ENCODE measurements at places on chromosomes 16 and 17. TPM values are rescaled to one million over a fixed set of nuclear protein-coding genes. Genes with fewer than 3 reads are reported as not detected.

- no peak for DNase-seq
These were observed 7.9 kb downstream of the TAF15 start for GRCh38 chr17:35817196-35817595.

DNA sequence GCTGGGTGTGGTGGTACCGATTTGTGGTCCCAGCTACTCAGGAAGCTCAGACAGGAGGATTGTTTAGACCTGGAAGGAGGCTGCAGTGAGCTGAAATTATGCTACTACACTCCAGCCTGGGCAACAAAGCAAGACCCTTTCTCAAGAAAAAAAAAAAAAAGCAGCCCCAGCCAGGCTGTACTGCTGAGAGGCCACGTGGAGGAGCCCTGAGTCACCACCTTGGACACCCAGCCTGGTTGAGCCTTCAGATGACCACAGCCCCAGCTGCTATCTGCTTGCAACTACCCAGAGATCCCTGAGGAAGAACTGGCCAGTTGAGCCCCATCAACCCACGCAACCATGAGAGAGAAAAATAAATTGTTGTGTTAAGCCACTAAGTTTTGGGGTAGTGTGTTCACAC is 23.6 kb upstream of the GPRC5C start:
- DNase-seq: peak; percentile 74

GRCh38 chr16:17518441-17518840 is 47.7 kb upstream of the XYLT1 start:
- no peak for DNase-seq

- DNase-seq: no peak
These were observed 223.3 kb upstream of the SALL1 start for GRCh38 chr16:51374346-51374745.

DNA sequence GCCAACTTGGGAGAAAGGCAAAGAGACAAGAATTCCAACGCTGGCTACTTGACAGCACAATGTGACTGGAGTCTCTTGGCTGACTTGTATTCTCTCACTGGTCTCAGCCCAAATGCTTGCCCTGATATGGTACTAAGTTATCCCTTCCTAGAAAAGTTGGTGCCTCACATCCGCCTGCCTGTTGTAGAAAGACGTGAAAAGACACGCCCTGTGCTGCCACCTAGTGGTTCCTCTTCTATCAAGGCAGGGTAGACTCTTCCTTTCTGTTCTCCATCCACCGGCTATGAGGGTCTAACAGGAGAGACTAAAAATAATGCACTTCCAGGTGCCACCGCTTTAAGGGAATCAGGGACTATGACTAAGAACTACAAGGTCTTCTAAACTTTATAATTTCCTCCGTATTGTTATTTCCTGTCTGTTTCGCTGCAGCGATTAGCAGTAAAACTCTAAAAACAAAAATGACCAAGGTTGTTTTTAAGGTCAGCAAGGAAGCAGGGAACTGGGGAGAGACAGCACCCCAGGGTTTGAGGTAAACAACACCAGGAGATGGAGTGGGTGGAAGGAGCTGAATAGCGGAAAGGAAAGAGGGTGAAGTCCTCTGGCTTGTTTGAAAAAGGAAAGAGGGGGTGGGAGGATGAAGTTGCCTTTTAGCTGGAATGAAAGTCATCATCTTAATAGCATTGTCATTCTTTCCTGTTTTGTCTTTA is 109.5 kb downstream of the YPEL2 start:
- DNase-seq: peak; percentile 95

- no peak for DNase-seq
These were observed 6.1 kb downstream of the PYCARD start for GRCh38 chr16:31196324-31197088.

DNA sequence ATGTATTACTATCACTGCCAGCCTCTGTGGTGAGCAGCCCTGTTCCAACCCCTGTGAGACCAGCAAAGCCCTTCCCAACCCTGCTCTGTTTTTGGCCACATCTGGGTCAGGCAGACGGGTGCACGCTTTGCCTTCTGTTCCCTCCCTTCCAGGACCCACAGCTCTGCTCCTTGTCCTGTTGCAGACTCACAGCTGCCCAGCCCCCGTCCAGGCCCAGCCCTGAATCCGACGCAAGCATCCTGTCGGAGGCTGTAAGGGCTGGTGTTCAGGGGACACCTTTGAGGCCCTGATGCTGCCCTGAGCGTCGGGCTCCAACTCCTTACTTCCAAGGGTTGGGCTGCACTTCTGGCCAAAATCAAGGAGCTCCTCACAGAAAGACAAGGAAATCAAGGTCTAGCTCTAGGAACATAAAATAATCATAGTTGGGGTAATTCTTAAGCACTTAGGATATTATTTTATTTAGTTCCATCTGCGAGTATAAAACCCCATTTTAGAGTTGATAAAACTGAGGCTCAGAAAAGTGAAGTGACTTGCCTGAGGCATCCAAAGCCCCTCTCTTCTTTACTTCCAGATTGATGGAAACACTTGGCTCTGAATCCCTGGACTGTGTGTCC is 14.3 kb upstream of the SRCIN1 start:
- no peak for DNase-seq

DNA sequence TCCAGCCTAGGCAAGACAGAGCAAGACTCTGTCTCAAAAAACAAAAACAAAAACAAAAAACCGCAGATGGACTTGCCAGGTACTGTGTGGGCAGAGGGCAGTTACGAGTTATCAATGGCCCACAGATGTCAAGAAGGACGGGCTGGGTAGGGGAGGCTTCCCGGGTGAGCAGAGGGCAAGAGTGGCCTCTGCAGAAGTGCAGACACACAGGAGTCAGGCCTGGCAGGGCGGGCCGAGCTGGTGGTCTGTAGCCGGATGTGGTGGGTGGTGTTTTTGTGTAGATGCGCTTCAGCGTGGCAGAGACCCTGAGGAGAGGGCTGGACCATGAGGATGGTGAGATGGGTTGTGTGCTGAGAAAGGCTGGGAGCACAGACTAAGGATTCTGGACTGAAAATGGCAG is 44.9 kb upstream of the KDM6B start:
- no peak for DNase-seq

DNA sequence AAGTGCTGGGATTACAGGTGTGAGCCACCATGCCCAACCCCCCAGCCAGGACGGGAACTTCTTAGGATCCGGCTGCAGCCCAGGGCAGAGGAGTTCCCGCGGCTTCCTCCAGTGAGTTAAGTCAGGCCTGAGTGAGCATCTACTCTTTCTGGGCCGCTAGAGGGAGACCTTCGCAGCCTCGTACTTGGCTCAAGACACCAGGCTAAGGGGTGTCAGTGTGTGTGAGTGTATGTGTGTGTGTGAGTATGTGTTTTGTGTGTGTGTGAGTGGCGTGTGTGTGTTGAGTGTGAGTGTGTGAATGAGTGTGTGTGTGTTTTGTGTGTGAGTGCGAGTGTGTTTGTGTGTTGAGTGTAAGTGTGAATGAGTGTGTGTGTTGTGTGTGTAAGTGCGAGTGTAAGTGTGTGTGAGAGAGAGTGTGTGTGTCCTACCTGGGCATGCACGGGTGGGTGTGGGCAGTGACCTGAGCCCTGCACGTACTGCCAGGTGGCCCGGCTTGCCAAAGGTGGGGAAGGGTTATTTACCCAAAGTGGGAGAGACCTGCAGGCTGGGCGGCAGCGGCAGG is 58.5 kb downstream of the TMEM235 start:
- peak; percentile 76 for DNase-seq

- peak; percentile 26 for DNase-seq
These were observed 24.6 kb upstream of the FAAP100 start for GRCh38 chr17:81576621-81577277.

DNA sequence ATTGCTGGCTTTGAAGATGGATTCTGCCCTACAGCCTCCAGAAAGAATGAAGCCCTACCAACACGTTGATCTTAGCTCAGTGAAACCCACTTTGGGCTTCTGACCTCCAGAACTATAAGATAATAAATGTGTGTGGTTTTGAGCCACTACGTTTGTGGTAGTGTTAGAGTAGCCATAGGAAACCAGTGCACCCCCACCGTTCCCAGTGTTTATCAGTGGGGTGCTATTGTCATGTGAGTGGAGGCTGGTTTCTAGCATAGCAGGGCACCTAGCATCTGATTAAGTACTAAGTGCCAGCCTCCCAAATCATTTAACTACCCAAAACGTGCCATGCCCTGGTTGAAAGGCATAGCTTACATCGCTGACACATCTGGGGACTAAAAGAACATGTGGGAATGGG is 423.9 kb downstream of the UTP18 start:
- no peak for DNase-seq

DNA sequence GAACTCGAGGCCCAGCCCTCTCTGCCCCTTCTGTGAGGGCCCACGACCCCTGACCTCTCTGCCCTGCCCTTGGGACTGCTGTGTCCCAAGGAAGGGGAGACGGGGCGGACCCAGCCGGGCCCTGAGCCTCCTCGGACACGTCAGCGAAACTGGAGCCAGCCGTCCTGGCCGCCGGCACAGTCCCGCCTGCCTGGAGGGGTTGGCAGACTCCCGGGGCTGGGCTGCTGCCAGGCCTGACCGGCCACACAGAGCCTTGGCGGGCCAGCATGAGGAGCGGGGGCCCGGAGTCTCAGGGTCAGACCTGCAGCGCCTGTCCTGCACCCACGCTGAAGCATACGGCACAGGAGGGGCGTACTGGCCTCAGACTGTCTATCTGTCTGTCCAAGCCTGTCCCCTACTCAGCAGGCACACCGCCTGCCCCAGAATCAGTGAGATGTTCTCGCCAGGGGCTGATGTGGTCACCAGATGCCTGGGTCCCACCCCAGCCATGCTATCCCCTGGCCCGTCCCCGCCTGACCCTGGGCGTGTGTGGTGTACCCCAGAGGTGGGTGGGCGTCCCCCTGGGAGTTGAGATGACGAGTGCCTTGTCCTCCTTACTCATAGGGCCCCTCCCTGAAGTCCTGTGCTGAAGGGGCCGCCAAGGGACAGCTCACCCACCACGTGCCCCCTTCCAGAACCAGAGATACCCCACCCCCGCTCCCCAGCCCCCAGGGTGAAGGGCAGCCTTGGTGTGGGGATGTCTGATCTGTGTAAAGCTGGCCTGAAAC is 4.7 kb downstream of the VASN start:
- no peak for DNase-seq

DNA sequence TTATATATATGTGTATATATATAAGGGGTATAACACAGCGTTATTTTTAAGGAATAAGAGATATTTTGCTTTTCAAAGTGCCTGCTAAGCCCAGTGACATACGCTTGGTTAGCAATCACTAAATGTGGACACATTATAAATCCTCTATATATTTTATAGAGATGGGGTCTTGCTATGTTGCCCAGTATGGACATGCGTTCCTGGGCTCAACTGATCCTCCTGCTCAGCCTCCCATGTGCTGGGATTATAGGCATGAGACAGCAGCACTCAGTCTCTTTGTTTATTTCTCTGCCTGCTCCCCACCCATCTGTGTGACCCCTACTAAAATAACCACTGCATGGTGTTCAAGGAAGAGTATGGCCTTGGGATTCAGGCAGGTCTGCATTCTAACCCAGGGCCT is 63.4 kb downstream of the XYLT1 start:
- DNase-seq: no peak

- DNase-seq: no peak
These were observed 31.4 kb downstream of the ANKRD11 start for GRCh38 chr16:89458967-89459366.

GRCh38 chr16:75265911-75266701 is 14.7 kb upstream of the BCAR1 start:
- DNase-seq: peak; percentile 72

GRCh38 chr16:72427051-72427782 is 255.3 kb upstream of the PMFBP1 start:
- no peak for DNase-seq

DNA sequence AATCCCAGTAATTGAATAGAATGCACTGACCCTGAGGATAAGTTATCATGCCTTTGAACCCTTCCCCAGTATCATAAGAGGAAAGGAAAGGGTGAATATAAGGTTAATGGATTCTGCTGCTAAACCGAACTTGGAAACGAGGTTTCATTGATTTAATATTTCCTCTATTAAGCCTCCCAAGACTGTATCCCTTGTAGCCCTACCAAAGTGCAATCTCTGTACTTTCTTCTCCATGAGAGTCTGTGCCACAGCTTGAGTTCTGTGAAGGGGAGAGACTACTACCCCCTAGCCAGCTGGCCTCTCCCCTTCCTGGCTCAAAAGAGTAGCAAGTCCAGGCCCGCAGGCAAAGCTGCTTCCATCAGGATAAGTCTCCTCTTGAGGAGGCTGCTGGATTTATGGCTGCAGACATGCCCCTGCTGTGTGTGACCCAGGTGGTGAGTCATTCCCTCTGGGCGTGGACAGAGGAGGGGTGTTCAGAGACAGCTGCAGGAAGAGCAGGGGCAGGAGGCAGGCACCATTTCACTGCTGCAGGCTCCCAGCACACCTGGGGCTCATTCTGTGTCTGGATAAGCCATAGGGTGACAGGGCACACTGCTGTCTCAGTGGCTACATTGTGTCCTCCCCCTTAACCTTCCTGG is 58.4 kb downstream of the TOM1L2 start:
- peak; percentile 57 for DNase-seq

DNA sequence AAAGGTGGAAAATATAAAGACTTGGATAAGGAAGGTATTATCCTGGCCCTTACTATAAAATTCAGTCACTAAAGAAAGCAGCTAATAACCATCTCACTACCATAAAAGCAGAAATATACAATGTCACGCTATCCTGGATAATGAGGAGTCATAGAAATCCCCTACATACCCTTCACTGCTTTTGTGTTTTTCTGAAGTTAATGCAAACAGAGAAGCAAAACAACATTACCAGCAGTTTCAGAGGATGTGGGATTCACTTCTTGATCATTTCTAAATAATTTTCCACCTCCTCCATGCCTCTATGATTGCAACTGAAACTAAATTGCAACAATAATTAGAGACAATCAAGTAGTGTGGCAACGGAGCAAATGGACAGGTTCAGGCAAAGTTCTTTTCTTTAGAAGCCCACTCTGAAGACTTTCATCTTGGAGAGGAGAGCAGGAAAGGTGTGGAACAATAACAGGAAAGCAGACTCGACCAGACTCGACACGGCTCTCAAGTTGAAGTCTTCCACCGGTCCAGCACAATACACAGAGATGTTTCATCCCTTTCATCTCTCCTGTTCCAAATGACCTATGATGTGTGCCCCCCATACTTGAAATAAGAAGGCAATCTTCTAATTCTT is 10.2 kb downstream of the CYTH1 start:
- DNase-seq: no peak

Gene MAF
- not detected for total RNA-seq

Gene PIRT
- total RNA-seq: not detected

Gene KRTAP4-3
- total RNA-seq: not detected

Gene P2RX1
- total RNA-seq: 0.03 TPM

Gene DHRS13
- total RNA-seq: 17.6 TPM

Gene MLLT6
- 219 TPM for total RNA-seq

Gene HS3ST6
- total RNA-seq: not detected

Gene MT3
- 3.5 TPM for total RNA-seq

Gene HEXIM1
- 9.4 TPM for total RNA-seq
